ENCODE measurements at places on chromosomes 4 and X.

DNA sequence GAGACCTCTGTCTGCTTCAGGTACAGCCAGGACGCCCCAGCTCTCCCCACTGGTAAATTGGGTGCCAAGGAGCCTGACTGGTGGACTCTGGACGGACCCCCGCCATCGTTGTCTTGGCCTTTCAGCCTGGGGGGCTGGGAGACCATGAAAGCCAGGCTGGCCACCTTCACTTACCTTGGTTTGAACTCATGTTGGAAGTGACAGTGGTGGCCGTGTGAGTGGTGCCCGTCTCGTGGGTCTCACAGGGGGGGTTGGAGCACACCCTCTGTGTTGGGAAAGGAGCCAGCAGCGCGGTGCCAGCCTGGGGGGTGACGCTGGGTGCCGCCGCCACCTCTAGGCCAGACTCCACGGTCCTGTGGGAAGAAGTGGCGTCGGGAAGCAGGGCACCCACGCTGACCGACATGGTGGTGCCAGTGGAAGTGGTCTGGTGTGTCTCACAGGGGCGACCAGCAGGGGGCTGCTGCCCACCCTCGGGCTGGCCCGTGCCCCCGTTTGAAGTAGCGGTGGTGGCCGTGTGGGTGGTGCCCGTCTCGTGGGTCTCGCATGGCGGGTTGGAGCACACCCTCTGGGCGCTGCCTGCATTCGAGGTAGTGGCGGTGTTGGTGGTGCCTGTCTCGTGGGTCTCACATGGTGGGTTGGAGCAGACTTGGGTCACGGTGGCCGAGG is 9.6 kb upstream of the RENBP start:
- DNase-seq: no peak

- DNase-seq: no peak
Observed at GRCh38 chr4:148539387-148539786, 97.2 kb upstream of the NR3C2 start.

DNA sequence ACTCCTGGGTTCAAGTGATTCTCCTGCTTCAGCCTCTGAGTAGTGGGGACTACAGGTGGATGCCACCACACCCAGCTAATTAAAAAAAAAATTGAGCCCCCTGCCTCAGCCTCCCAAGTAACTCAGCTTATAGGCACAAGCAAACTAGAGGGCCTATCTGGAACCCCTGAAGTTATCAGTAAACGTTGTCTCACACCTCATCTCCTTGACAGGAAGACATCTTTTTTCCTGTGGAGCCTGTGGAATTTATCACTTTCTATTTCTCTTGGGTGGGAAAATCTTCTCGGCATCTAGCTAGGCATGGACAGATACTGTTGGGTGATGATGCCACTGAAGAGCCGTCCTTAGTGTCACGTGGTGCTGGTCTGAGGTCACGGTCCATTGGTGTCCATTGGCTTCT is 171.3 kb downstream of the SOWAHB start:
- DNase-seq: no peak

DNA sequence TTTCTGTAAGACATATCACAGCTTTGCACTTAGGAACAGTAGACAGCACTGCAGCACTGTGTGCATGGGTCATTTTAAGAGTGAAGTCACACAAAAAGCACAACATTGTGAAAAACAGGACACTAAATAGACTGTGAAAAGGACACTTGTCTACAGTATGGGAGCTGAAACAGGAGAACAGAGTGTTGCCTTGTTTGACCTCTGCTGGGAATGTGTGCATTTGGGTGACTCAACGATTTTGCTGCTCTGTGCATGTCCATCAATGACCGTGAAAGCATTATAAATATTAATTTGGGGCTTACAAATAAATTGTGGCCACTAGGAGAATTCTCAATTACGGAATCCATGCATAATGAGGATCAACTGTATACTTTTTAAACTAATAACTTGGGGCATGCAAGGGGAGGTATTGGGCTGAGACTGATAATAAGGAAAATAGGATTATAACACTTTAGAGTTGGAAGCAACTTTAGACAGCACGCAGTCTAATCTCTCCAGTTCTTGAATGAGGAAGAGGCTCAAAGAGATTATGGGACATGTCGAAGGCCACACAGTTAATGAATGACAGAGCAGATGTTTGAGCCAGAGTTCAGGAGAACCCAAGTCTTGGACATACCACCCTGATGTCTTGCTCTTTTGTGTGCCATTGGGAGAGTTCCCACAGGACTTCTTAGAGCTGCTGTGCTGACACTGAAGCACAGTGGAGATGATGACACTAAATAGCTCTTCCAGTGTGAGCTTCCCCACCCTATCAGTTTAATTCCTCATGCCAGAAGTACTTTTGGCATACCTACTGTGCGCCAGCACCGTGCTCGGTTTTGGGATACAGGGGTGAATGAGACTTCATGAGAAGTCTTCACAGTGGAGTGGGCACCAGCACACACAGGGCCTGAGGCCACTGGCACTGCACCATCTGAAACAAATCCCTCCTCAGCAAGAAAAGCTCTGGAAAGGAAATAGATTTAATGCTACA is 79.3 kb downstream of the FRAS1 start:
- no peak for DNase-seq

GRCh38 chrX:126655061-126655460 is 102.4 kb upstream of the DCAF12L1 start:
- no peak for DNase-seq

GRCh38 chrX:107562482-107562881 is 65.8 kb upstream of the PRPS1 start:
- no peak for DNase-seq

DNA sequence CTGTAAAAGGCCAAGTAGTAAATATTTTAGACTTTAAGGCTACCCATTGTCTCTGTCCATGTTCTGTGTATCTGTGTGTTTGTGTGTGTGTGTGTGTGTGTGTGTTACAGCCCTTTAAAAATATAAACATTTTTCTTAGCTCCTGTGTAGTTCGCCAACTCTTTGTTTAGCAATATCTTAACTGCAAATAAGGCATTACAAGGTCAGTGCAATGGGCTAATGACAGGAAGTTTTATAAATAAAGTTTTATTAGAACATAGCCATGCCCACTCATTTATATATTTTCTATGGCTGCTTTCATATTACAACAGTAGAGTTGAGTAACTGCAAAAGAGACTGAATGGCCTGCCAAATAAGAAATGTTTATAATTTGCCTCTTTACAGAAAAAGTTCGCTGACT is 5.9 kb upstream of the SLC7A11 start:
- DNase-seq: no peak

DNA sequence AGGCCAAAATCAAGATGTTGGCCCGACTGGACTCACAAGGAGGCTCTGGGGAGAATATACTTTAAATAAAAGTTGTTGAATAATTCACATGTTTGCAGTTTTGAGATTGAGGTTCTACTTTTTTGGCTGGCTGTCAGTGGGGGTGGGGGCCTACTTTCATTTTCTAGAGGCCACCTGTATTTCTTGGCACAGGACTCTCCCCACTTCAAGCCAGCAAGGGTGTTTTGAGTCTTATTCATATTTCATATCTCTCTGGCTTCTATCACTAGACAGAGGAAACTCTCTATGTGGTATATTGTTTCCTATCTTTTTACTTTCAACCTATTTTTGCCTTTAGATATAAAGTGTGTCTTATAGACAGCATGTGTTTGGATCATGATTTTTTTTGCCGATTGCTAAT is 266.4 kb downstream of the PRR32 start:
- no peak for DNase-seq

DNA sequence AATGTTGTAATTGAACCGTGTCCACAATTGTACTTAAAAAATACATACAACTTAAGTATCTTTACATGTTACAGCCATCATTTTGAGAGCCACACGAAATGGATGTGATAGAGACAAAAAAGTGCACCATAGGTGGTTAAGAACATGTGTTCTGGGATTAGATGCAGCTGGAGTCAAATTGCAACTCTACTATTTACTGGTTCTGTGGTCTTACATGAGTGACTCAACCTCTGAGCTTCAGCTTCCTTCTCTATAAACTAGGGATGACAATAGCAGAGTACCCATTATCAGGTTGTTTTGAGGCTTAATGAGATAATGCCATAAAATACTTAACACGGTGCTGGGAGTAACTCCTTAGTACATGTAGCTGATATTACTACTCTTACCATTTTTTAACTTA is 130.4 kb downstream of the IDS start:
- DNase-seq: no peak

DNA sequence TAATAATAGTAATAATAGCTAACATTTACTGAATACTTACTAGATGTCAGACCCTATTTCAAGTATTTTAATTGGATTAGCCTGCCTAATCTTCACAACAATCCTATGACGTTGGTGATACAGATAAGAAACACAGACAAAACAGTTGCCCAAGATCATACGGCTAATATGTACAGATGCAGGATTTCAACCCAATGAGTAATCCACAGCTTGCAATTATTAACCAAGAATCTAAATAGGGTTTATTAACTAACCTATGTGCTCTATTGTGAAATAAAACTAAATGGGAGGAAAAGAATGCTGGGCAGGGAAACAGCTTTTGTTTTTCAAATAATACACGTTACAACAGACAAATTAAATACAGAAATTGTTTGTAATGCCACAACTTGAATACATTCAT is 23.4 kb downstream of the FBXO8 start:
- no peak for DNase-seq

DNA sequence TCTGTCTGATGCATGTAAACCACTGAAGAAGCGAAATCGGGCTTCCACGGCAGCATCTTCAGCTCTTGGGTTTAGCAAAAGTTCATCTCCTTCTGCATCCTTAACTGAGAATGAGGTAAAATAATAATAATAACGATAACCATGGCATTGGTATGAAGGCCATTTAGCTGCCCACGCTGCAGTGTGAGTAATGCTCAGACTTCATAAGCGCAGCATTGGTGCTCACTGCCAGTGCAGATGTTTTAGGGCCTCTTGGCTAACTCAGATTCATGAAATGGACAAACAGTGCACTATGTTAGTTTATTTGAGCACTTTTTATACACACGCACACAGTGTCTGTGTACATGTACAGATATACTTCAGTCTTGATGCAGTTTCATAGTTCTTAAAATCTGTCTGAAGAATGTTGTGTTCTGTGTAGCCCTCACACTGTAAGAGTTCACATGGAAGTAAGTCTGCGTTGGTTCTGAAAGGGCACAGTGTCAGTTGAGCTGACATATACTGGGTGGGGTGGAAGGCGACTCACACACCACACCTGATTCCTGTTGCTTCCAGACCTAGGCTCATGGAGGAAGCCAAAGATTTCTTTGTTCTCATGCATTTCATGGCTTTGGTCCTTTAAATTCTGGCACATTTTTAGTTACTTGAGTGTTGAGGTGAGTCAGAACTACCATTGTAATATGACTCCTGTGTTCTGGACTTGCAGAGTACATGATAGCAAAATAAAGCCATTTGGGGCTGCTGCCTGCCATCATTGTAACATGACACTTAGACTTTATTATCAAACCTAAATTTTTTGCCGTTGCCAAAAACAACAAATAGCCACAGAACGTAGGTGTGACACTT is 68.7 kb downstream of the NSD2 start:
- no peak for DNase-seq

DNA sequence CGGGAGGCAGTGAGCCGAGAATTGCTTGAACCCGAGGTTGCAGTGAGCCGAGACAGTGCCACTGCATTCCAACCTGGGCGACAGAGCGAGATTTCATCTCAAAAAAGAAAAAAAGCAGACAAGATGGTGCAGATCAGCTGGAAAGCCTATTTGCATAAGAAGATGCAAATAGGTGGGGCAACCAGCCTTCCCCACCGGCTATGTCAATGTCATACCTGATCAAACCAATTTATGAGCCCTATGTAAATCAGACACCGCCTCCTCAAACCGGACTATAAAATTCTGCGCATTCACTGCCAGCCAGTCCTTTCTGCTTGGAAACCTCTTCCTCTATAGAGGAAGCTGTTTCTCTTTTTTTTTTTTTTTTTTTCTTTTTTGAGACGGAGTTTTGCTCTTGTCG is 64.5 kb upstream of the CHRNA9 start:
- DNase-seq: no peak

DNA sequence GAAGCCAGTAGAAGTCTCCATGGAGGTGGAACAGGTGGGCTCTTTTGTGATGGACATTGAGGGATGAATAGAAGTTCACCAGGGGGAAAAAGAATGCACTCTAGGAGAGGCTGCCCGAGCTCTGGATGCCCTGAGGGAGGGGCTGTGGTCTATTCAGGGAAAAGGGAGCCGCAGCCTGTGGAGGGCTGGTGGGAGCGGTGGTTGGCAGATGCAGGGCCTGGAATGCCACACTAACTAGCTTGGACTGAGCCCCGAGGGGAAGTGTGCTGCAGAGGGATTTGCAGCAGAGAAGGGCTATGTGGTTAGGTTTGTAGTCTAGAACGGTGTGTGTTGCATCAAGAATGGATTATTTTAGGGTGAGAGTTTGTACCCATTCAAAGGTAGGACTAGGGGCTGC is 29.5 kb upstream of the PSAPL1 start:
- no peak for DNase-seq

DNA sequence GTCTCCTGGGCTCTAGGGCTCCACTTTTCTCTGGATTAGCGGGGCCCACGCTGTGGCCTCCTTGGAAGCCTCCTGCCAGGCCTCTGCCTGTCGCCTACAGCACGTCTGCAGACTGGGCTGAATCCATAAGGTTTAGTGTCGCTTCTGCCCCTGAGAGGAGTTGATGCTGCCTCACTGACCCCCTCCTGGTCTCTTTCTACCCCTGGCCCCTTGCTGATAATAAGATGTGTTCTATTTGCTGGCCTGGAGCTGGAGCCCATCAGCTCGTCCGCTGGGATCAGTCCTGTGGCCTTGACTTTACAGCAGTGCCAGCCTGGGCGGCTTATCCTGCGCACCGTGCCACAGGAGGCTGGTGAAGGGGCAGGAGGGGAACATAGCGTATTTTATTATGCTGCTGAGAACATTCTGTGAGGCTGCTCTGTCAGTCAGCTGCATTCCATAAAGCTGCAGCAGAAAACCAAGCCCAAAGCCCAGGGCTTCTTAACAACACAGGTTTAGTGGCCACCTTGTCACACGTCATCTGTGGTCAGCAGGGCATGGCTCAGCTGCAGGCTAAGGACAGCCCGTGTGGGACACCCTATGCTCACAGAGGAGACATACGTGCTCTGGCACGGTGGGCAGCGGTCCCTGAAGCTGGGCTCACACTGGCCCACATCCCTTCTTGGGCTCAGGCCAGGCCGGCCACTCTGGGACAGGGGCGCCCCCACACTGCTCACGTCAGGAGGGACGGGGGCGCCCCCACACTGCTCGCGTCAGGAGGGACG is 29.3 kb upstream of the HGFAC start:
- DNase-seq: no peak

GRCh38 chr4:4689694-4690440 is 148.0 kb upstream of the STX18 start:
- no peak for DNase-seq

Data from stimulated activated CD8-positive, alpha-beta memory T cell treated with anti-CD3 and anti-CD28 coated beads, Interleukin-15, amount 100 ng/mL, for 4 hours (primary cell).